Heart right ventricle (tissue), 16 donors: ENCODE measurements at places on chromosomes 5 and 9.

GRCh38 chr5:73770172-73771025, 144.4 kb downstream of the ARHGEF28 start:
- no peak for DNase-seq

DNA sequence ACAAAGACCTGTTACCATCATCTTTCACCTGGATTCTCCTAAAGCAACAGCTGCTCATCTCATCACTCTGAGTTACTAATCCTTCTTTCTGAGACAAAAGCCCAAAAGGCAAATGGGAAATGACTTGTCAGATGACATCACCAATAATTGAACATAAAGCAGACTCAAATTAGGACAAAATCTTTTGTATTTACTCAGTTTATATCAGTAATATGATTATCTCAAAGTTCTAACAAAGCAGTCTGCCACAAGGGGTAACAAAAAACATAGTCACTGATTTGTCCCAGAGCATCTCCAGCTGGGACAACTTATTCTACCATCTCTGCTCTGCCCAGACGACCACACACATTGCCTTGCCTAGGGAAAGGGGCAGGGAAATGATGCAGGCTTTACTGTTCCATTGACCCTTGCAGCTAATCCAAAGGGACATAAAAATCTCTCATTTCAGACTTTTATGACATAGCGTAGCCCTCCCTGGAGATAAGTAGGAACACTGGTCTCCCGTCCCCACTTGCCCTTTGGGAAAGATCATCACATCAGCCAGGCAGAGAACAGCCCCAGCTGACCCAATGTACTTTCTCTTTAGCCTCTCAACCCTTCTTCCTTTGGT, 249.5 kb upstream of the PTGER4 start:
- no peak for DNase-seq

GRCh38 chr9:36632892-36633291, 60.2 kb downstream of the MELK start:
- DNase-seq, result no peak

- DNase-seq, result no peak
These were observed 363.7 kb downstream of the IRX2 start for GRCh38 chr5:2387634-2388325.

DNA sequence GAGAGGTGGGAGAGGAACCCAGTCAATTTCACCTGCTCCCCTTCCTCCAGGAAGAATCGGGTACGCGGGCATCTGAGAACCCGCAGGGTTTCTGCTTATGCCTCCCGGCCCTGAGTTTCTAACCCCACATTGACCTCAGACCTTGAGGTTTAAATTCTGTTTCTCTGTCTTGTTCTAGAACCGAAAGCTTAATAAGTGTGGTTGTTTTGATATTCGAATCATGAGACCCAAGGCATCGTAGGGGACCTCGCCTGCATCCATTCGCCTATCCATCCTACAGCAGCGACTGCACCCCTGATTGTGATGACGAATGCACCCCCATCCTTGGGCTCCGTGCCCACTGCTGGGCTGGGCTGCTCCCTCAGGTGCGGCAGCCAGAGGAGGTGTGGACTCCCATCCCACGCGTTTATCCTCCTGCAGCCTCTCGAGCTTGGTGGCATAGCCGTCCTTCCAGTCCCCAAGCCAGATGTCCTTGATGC, 80.8 kb upstream of the IER5L start:
- no peak for DNase-seq

GRCh38 chr5:124941051-124942049, 194.9 kb upstream of the ZNF608 start:
- no peak for DNase-seq

DNA sequence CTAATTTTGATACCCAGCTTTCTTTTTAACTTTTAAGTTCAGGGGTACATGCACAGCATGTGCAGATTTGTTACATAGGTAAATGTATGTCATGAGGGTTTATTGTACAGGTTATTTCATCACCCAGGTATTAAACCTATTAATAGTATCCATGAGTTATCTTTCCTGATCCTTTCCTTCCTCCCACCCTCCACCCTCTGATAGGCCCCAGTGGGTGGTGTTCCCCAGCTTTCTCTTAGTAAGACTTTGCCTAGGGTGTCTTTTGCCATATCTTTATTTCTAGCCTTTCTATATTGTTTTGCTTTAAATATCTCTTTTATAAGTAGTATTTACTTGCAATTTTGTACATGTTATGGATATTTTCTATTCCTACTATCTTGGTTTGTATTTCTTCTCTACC, 243.7 kb downstream of the SGCD start:
- DNase-seq, result no peak

DNA sequence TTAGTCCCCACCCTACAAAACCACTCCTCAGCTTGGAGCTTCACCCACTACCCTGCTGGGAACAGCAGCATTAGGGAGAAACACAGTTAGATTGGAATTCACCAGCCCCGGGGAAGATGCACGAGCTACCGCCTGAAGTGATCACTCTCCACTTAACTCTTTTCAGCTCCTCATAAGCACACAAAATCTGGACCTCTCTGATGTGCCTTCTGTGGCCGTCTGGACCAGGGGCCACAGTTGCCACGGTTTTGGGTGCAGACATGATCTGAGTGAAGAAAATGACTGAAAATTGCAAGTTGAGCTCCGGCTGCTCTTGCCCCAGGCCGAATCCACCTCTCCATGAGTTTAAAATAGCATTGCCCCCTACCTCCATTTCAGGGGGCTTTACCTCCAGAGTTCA, 95.2 kb downstream of the TENT4A start:
- DNase-seq, result no peak

DNA sequence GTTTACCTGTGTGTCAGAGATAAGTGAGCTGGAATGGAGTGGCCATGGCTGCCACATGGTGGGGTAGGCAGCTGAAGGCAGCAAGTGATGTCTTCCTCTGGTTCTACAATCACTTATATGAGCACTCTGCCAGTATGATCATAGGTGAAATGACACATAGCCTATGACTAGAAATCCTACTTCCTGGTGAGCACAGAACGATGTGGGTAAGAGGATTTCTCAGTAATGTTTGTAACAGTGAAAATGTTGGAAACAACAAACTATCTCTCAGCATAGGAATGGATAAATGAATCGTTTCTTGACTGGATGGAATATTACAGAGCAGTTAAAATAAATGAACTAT, 187.0 kb upstream of the S1PR3 start:
- no peak for DNase-seq

DNA sequence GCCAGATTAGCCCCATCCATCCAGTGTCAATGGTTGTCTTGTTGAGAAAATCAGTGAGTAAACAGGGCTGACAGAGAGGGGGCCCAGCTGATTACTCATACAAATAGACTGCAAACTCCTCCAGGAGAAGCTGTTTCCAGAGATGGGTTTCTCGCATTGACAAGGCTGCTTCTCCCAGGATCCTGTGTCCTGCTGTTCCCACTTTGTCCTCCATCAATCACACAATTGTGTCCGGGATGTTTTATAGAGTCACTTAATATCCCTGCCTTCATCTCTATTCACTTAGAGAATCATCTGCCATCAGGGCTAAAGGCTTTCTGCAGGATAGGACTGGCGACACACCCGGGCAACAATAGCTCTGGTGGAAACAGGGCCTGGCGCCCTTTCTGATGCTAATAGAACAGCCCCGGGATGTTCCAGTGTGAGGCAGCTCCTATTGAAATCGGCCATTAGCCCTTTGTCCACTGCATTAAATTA, 71.7 kb upstream of the TBCA start:
- DNase-seq, result no peak

- DNase-seq, result no peak
These were observed 5.5 kb upstream of the STOML2 start for GRCh38 chr9:35108461-35108860.
